ENCODE measurements at places on chromosomes 5 and 9.

DNA sequence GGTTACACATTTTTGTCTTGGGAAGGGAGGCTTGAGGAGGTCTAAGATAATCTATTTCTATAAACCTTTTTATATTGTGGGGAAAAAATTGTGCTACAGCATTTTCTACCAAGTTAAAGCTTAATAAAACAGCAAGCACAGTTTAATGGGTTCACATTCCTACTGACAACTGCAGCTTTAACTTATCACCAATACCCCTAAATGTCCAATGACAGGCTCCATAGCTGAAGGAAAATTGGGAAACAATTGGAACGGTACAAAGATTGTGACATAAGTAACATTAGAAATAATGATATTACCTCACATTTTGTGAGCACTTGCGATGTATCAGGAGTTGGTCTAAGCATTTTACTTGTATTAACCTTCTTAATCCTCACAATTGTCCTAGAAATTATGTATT is 79.5 kb upstream of the HAPLN1 start:
- no peak for DNase-seq
- H3K4me1 ChIP-seq: no peaks in the 10 kb centered on the region
- H3K4me3 ChIP-seq: no peak overlapping the region
- H3K36me3 ChIP-seq: no peaks in the 10 kb centered on the region
- no peak overlapping the region for H3K27ac ChIP-seq

GRCh38 chr9:37062336-37062735 is 28.3 kb upstream of the PAX5 start:
- no peak overlapping the region for H3K27ac ChIP-seq
- no peaks in the 10 kb centered on the region for H3K4me1 ChIP-seq
- no peak for DNase-seq
- H3K27me3 ChIP-seq: peaks cover 68% of the 10 kb centered on the region
- H3K36me3 ChIP-seq: no peaks in the 10 kb centered on the region
- no peak overlapping the region for H3K4me3 ChIP-seq

GRCh38 chr9:135090547-135090946 is 3.1 kb downstream of the OLFM1 start:
- DNase-seq: no peak
- no peak overlapping the region for H3K4me3 ChIP-seq
- H3K36me3 ChIP-seq: no peaks in the 10 kb centered on the region
- H3K4me1 ChIP-seq: no peaks in the 10 kb centered on the region
- no peak overlapping the region for H3K27ac ChIP-seq

- H3K27me3 ChIP-seq: peaks cover 19% of the 10 kb centered on the region
- no peak overlapping the region for H3K27ac ChIP-seq
- no peaks in the 10 kb centered on the region for H3K4me1 ChIP-seq
- H3K36me3 ChIP-seq: no peaks in the 10 kb centered on the region
- H3K4me3 ChIP-seq: no peak overlapping the region
Observed at GRCh38 chr5:79851391-79851863, 139.6 kb downstream of the MTX3 start.

DNA sequence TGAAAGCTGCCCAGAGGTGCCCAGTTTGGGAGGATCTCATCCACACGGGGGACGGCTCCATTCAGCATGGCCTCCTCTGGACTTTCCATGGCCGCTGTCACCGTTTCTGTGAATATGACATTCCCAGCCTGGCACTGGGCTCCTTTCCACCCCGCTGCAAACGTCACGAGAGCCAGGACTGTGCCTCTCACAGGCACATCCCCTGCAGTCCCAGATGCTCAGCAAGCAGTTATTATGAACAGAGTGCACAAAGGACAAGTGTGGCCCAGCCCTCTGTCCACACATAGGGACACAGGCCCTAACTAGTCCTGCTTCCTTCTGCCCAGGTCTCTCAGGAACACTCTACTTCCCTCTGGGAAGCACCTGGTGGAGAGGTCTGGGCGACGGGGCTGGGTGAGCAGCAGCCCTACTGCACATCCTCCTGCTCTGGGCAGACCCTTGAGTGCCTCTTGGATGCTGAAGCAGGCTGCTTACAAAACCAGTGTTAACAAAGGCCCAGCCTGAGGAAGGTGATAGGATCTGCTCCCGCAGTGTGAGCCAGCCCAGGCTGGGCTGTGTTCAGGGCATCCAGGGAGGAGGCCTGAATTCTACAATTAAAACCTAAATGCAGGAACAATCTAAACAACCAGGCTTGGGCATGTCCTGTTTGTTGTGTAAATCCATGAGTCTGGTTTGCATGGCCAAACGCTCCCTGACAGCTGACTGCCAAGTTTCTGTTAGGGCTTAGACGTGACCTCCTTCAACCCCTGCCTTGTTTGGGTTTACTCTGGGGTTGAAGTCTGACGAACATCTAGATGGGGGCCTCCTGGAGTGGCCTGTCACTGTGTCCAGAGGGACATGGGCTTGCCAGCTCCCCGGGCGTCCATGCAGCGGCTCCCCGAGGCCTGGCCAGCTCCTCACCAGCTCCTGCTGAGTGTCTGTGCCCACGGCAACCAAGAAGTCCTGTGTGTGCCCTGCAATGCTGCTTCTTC is 269.8 kb downstream of the GADD45G start:
- no peak overlapping the region for H3K4me3 ChIP-seq
- no peaks in the 10 kb centered on the region for H3K36me3 ChIP-seq
- no peaks in the 10 kb centered on the region for H3K4me1 ChIP-seq
- no peaks in the 10 kb centered on the region for H3K27me3 ChIP-seq
- DNase-seq: no peak

- no peak overlapping the region for H3K27ac ChIP-seq
- DNase-seq: no peak
- H3K4me3 ChIP-seq: no peak overlapping the region
Observed at GRCh38 chr9:72898784-72899733, 53.8 kb downstream of the ALDH1A1 start.

GRCh38 chr9:89730715-89731114 is 125.9 kb downstream of the GADD45G start:
- peaks cover 7% of the 10 kb centered on the region for H3K27me3 ChIP-seq
- no peak for DNase-seq
- H3K27ac ChIP-seq: no peak overlapping the region
- no peaks in the 10 kb centered on the region for H3K36me3 ChIP-seq

DNA sequence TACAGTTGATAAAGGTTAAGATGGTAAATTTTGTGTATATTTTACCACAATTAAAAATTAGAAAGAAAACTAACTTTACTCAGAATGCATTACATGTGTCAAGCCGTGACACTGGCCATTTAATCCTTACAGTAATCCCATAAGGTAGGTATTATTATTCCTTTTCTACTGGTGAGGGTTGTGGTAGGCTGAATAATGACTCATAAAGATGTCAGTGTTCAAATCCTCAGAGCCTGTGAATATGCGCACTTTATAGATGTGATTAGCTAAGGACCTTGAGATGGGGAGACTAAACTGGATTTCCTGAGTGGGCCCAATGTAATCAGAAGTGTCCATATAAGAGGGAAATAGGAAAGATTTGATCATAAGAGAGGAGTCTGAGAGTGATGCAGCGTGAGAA is 288.1 kb downstream of the TMEM167A start:
- H3K27ac ChIP-seq: no peak overlapping the region
- no peak for DNase-seq
- no peaks in the 10 kb centered on the region for H3K4me1 ChIP-seq
- no peak overlapping the region for H3K4me3 ChIP-seq

DNA sequence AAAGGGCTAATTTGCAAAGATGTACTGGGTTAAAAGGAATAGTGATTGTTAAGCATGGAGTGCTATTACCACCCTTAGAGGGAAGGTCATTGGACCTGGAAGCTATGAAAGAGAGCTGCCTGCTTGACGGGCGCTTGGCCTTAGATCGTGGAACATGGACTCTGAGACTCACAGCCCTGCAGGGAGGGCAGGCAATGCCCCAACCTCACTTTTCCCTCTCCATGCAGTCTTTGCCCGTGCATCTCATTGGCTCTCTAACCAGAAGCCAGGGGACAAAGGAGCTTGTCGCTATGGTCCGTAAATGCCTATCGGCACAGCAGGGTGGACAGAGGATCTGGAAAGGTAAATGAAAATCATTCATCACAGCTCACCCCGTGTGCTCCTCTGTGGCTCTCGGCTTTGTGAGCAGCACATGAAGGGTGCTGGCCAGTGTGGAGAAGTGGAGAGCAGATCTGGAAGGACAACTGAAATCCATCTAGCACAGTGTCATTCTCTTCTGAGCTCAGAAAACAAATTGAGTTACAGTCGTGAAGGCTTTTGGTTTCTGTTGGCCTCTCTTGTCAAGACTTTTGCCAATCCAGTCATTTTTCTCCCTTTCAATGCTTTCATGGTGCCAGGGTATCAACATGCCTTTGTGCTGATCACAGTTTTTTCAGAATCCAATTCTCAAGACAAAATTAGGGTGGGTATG is 186.2 kb downstream of the SNX18 start:
- H3K36me3 ChIP-seq: no peaks in the 10 kb centered on the region
- H3K27me3 ChIP-seq: no peaks in the 10 kb centered on the region
- H3K27ac ChIP-seq: no peak overlapping the region
- no peak overlapping the region for H3K4me3 ChIP-seq

DNA sequence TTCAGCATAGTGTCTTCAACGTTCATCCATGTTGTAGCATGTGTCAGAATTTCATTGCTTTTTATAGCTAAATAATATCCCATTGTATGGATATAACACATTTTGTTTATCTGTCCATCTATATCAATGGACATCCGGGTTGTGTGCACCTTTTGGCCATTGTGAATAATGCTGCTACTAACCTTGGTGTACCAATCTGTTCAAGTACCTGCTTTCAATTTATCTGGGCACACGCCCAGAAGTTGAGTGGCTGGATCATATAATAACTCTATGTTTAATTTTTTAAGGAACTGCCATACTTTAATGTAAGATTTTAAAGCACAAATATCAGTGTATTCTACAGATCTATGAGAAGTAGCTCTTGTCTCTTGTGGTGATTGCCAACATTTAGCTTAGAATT is 43.5 kb downstream of the SCAI start:
- H3K27ac ChIP-seq: no peak overlapping the region
- no peak for DNase-seq
- H3K4me3 ChIP-seq: no peak overlapping the region
- peaks cover 2% of the 10 kb centered on the region for H3K36me3 ChIP-seq
- no peaks in the 10 kb centered on the region for H3K27me3 ChIP-seq

- no peak overlapping the region for H3K27ac ChIP-seq
- H3K4me1 ChIP-seq: no peaks in the 10 kb centered on the region
- H3K27me3 ChIP-seq: peaks cover 34% of the 10 kb centered on the region
- no peak for DNase-seq
- H3K36me3 ChIP-seq: no peaks in the 10 kb centered on the region
Observed at GRCh38 chr5:38241655-38242054, 16.7 kb upstream of the EGFLAM start.

- H3K36me3 ChIP-seq: peaks cover 13% of the 10 kb centered on the region
- DNase-seq: no peak
- no peaks in the 10 kb centered on the region for H3K27me3 ChIP-seq
- H3K4me1 ChIP-seq: peaks cover 37% of the 10 kb centered on the region
- no peak overlapping the region for H3K4me3 ChIP-seq
Observed at GRCh38 chr9:129455151-129455995, 165.5 kb downstream of the C9orf50 start.

- H3K4me1 ChIP-seq: no peaks in the 10 kb centered on the region
- no peak overlapping the region for H3K27ac ChIP-seq
- H3K27me3 ChIP-seq: peaks cover 15% of the 10 kb centered on the region
Observed at GRCh38 chr9:98373609-98374008, 118.2 kb upstream of the TBC1D2 start.

DNA sequence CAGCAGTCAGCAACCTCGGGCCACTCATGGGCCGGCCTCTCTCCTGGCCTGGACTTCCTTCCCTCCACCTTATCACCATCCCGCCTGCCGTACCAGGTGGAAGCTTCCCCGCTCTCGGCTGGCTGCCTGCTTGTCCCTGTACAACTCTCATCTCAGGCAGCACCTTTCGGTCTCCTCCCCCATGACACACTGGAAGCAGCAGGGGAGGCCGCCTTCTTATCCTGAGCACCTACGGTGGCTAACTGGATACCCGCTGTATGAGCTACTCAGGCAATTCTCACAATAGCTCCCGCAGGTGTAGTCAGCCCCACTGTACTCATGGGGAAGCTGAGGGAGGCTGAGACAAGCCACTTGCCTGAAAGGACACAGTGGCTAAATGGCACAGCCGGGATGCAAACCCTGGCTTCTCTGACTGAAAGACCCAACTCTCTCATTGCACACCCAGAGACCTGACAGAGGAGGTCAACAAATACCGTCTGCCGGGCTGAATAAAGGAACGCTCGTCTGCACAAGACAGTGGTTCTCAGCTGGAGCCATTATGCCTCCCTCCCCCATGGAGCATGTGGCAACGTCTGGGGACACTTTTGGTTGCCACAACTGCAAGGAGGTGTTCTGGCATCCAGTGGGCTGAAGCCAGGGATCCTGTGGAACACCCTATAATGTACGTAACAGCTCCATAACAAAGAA is 9.6 kb downstream of the STK10 start:
- peak overlapping the region; percentile 100 for H3K4me3 ChIP-seq
- no peaks in the 10 kb centered on the region for H3K27me3 ChIP-seq
- DNase-seq: no peak
- peak overlapping the region; percentile 98 for H3K27ac ChIP-seq
- H3K36me3 ChIP-seq: peaks cover 61% of the 10 kb centered on the region

DNA sequence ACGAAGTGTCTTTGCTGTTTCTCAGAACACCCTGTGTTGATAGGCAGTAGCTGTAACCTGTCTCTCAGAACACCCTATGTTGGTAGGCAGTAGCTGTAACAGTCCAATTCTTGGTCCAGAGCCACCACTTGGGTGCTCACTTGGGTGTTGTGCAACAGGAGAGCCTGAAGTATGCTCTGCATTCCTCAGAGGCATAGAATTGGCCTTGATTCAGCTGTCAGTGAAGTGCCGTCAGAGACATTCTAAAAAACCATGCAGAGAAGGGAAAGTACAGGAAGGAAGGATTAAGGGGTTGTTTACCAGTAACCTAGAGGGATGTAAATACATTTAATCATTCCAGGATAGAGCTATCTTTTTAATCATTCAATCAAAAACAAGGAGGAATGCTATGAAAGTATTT is 231.2 kb downstream of the ARRDC3 start:
- DNase-seq: no peak
- H3K4me3 ChIP-seq: no peak overlapping the region
- H3K27ac ChIP-seq: peak overlapping the region; percentile 74
- H3K36me3 ChIP-seq: no peaks in the 10 kb centered on the region

GRCh38 chr5:66498791-66499207 is 97.4 kb upstream of the MAST4 start:
- H3K27me3 ChIP-seq: peaks cover 15% of the 10 kb centered on the region
- no peak for DNase-seq
- no peaks in the 10 kb centered on the region for H3K4me1 ChIP-seq
- no peak overlapping the region for H3K27ac ChIP-seq

GRCh38 chr5:170353011-170353761 is 36.0 kb downstream of the KCNMB1 start:
- H3K4me1 ChIP-seq: no peaks in the 10 kb centered on the region
- H3K36me3 ChIP-seq: no peaks in the 10 kb centered on the region
- H3K27me3 ChIP-seq: peaks cover 69% of the 10 kb centered on the region
- no peak for DNase-seq
- no peak overlapping the region for H3K27ac ChIP-seq

DNA sequence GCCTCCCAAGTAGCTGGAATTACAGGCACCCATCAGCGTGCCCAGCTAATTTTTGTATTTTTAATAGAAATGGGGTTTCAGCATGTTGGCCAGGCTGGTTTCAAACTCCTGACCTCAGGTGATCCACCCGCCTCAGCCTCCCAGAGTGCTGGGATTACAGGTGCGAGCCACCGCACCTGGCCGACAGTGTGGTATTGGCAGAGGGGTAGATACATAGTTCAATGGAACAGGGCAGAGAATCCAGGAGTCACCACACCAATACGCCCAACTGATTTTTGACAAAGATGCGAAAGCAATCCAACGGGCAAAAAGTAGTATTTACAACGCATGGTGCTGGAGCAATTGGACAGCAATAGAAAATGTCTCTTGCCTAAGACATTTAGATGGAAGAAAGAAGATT is 164.0 kb upstream of the PPP1R26 start:
- no peak overlapping the region for H3K27ac ChIP-seq
- no peak overlapping the region for H3K4me3 ChIP-seq
- H3K27me3 ChIP-seq: peaks cover 38% of the 10 kb centered on the region
- no peaks in the 10 kb centered on the region for H3K4me1 ChIP-seq
- peaks cover 1% of the 10 kb centered on the region for H3K36me3 ChIP-seq

Measured in central memory CD8-positive, alpha-beta T cell (primary cell).